ENCODE measurements at places on chromosomes 3 and 15.

- no peak for DNase-seq
These were observed 167.6 kb downstream of the PLCL2 start for GRCh38 chr3:17052363-17052762.

DNA sequence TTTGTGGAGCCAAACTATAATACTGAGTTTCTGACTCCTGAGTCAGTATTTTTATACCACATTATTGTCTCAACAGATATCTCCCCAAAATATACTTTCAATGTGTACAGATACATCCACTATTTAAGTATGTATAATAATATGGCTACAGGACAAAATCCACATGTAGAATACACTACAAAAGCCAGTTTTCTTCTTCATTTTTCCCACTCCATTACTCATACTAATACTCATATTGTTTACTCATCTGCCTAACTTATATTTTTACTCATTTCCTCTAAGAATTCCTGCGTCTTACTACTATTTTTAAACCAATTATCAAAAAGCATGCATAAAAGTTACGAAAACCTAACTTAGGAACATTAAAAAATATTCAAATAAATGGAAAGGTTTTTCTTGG lies 440.8 kb downstream of the ZNF385D start:
- DNase-seq, result no peak

GRCh38 chr3:189567766-189568420 lies 63.3 kb upstream of the TP63 start:
- DNase-seq, result no peak

- no peak for DNase-seq
These were observed 289.3 kb downstream of the EPHB1 start for GRCh38 chr3:135084405-135084804.

DNA sequence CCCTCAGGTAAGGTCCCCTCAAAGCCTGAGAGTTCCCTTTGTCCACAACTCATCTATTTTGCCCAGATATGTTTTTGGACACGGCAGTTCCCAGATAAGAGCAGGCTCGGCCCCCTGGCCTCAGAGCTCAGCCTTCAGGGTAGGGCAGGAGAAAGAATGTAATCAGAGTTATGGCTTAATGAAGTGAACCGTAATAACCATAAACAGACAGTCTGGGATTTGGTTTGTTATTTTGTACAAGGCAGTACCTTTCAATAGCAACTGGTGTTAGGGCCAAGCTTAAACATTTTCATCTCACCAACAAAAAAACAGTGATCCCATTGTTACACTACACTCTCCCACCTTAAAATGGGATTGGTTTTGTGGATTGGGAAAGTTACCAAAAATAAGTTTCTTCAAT lies 12.2 kb upstream of the ALDH1A3 start:
- DNase-seq, result no peak

DNA sequence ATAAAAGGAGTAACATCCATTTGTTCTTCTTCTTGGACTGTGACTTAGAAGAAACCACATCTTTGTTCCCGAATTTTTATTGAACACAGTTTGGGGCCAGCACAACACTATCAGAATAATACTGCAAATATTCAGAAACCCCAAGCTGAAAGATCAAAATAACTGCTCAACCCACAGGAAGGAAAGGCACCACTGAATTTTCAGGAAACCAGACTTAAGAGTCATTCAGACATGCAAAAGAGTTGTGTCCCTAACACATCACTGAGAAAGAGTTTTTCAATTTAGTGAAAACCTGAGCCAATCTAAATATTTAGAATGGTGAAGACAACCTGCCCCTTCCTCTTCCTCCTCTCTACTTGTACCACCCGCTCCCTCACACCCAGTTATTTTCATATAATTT lies 295.0 kb upstream of the RORA start:
- no peak for DNase-seq

All from amniotic stem cell (primary cell).